ENCODE measurements at places on chromosomes 16 and 17.

- DNase-seq, result no peak
Observed at GRCh38 chr17:82640036-82640435, 8.2 kb downstream of the WDR45B start.

DNA sequence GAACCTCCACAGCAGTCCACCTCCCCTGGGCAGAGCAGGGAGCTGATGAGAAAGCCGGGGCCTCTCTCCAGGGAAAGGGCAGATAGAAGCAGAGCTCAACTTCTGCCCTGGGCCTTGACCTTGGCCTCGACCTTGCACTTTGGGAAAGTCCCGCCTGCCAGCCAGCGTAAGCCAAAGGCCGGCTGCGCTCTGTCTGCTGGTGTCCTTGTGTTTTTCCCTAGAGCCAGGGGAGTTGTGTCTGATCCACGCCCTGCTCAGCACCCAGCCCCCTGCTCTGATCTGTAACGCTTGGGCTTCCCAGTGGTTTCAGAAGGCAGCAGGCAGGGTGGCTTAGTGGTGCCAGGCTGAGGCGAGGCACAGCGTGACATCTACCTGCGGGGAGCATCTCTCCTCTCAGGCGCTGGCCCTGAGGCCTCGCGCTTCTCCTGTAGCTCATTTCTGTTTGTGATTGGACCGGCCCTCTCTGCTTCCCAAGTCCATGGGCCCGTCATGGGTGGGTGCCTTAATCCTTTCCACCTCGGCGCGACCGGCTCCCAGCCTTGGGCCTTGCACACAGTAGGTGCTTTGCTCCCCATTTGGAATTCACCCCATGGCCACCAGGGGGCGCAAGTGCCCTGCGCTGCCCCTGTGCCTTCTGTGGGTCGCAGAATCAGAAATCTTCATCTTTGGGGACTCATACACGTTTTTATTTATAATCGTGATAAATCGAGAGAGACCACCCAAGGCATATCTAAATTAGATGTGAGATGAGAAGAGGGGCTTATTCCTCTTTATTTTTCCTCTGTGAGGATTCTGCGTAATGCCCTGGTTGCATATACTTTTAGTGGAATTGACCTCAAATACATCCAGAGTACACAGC is 24.2 kb downstream of the SGSH start:
- no peak for DNase-seq

DNA sequence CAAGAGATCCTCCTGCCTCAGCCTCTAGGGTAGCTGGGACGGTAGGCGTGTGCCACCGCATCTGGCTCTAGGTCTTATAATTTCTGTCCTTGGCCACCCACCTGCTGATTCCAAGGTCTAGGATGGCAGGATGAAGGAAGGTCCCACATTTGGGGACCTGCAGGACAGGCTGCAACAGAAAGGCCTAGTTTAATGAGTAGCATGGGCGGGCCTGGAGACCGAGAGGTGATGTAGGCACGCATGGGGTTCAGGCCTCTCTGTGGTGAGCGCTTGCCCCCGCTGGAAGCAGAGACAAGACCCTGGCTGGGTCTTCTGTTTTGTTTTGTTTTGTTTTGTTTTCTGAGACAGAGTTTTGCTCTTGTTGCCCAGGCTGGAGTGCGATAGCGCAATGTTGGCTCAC is 33.7 kb downstream of the TMEM235 start:
- no peak for DNase-seq

DNA sequence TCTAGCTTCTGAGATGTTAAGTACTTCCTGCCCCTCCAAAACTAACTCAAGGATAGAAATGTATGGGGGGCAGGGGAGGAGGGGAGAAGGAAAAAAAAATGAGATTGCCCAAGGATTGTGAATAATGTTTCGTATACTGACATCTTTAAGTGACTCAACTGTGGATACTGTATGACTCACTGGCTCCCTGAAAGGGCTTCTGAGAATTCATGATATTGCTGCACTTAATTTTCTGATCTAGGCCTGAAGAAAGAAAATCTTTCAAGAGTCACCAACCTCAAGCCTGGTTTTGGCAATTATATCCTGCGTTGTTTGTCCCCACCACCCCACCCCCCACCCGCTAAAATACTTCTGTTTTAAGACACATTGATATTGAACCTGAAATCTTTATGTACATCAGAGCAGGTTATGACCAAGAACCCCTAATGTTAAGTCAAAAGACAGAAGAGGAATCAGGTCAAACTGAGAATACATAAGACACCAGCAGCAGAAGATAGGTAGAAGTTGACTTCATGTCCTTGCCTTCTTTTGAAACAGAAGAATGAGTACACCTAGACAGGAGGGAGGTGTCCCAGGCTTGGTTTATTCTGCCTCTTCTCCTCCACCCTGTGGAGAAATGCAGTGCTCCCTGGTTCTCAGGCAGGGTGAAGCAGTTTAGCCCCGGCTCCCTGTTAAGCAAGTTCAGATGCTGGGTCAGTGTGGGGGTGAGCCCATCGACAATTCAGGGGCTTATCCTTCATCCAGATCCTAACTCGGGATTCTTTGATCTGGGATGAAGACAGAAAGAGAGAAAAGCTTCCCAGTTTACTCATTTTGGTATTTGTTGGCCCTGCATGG is 3.3 kb upstream of the FBXL20 start:
- no peak for DNase-seq

- DNase-seq, result no peak
Observed at GRCh38 chr16:86956437-86956836, 360.8 kb downstream of the C16orf95 start.

DNA sequence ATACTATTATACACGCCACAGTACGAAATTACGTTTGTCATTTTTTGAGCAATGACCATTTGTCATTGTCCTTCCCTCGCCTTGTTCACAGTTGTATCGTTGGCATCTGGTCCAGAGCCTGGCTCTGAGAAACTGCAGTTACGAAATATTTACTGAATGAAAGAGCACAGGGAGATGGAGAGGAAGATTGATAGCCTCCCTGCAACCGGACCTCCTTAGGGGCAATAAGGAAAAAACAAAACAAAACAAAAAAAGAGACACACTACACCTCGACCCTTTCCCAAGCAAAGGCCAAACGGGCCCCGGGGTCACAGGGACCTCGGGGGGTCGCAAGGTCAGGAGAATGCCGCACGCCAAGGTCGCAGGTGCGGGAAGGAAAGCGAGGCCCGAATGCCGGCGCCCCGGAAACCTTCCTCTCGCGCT is 857 bp downstream of the GOT2 start:
- no peak for DNase-seq

GRCh38 chr16:14565688-14566025 is 64.4 kb downstream of the PARN start:
- DNase-seq, result no peak

DNA sequence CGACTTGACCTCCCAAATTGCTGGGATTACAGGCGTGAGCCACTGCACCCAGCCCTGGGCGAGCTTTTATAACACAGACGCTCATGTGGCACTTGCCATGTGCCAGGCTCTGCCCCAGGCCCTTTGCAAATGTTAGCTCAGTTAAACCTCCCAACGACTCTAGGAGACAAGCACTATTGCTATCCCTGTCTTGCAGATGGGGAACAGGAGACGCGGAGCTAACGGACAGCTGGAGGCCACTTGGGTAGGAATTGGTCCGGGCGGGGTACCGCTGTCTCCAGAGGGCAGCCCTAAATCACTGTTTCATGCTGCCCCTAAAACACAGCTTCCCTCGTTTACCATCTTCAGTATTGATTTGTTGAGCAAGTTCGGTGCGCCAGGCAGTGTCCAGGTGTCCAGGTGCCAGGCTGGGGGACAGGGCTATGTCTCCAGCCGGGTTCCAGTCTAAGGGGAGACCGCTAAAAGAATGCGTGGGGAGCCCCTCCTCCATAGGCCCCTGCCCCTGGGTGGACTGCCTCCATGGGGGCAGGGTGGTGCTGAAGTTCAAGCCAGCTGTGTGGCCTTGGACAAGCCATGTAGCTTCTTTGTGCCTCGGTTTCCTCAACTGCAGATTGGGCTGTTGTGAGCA is 23.7 kb downstream of the TMEM235 start:
- no peak for DNase-seq

- no peak for DNase-seq
Observed at GRCh38 chr16:17235147-17235815, 235.5 kb downstream of the XYLT1 start.

DNA sequence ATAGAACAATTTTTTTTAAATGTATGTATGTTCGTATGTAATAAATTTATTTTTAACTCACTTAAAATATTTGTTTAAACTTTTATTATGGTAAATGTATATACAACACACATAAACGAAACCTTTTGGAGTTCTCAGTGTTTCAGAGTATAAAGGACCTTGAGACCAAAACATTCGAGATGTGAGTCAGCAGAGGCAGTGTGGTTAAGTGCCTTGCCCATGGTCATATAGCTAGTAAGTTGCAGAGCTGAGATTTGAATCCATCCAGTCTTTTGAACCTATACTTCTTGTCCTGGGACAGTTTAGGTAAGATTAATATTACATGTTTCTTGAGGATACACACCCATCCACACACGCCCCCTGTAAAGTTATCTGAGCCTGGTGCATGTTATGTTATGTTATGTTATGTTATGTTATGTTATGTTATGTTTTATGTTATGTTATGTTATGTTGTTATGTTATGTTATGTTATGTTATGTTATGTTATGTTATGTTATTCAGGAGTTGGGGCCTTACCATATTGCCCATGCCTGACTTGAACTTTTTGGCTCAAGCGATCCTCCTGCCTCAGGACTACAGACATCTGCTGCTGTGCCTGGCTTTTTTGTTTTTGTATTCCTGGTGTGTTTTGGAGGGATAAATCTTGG is 41.8 kb downstream of the TNRC6A start:
- no peak for DNase-seq

DNA sequence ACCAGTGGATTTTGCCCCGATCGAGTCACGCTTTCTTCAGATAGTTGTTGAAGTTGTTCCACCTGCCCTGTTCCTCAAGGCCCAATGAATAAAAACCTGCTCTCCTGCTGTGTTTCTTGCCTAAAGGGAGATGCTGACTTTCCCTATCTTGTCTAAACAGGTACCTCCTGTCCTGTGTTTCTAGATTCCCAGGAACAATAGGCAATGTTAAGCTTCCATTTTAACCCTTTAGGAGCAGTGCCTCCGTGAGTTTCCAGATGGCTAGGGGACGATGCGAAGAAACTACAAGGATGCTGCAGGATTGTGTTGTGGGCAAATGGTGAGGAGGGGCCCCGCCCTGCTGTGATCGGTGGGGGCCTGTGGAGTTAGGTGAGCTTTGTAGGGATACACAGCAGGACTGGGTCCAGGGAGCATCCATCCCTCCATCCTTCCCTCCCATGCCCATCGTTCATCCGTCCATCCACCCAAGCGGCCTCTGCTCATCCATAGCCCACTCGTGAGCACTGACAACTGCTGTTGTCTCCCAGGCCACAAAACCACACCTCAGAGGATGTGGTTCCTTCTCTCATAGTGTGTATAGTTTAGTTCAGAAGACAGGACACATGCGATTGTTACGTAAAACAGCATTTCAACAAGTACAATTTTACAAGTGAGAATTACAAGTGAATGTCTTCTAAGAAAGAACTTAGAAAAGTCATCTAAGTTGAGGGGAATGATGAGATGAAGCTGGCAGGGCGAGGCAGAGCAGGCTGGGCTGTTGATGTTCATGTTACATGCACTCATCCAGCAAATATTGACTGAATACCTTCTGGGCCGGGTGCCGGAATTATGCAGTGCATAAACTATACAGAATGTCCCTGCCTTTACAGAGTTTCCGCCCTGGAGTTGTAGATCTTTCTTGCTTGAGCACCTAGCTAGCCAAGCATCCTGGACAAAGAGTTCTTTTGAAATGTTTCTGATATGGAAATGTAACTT is 5.2 kb downstream of the ARSG start:
- no peak for DNase-seq
